ENCODE measurements at places on chromosomes 7 and 10.

- DNase-seq, result no peak
Observed at GRCh38 chr7:152137476-152138025, 112.1 kb downstream of the GALNT11 start.

GRCh38 chr7:16930946-16931345, 49.2 kb upstream of the AGR3 start:
- no peak for DNase-seq

- DNase-seq, result no peak
Observed at GRCh38 chr10:6218692-6219493, 16.2 kb downstream of the PFKFB3 start.

- no peak for DNase-seq
Observed at GRCh38 chr7:24718977-24719491, 38.2 kb downstream of the GSDME start.

GRCh38 chr10:93080350-93081046, 6.8 kb downstream of the CYP26A1 start:
- DNase-seq, result peak; percentile 48

DNA sequence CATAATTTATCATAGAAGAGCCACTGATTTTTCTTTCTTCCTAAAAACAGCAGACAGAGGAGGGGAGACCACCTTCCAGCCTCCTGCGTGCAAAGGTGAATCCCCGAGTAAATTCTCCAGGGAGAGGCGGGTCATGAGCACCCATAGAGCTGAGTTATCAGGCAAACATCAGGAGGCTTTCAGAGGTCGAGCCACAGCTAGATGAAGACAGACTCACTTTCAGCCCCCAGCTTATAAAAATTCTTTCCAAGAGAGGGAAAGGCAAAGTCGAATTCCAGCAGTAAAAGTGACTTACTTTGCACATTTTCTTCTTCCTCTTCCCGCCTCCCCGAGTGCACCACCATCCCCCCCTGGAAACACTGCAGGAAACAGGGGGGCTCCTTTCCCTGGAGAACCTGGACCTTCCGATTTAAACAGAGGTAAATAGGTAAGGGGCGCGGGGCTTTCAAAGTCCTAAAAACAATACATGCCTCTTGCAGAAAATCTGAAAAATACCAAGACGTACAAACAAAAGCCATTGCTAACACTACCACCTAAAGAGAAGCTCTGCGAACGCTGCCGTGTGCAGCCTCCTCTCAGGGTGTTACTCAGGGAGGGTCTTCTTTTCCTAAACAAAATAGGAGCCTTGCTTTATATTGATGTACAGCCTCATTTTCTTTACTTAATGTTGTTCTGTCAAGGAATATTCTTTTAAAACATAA, 163.8 kb downstream of the SVIL start:
- no peak for DNase-seq

DNA sequence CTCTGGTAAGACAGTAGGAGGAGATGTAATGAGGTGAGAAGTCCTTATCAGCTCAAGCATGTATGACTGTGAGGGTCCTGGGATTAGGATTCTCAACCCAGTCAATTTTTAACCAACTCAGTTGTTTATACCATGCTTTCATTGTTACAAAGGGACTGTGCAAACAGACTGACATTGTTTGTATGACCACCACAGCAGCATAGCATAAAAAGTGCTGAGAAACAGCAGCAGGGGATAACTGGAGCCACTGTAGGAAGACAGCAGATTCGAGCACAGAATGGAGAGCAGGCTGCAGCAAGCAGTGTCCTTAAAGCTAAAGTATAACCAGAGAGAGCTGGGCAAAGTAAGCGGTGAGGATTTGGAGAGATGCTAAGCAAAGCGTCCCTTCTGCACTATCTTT, 829.5 kb downstream of the REEP3 start:
- DNase-seq, result no peak

DNA sequence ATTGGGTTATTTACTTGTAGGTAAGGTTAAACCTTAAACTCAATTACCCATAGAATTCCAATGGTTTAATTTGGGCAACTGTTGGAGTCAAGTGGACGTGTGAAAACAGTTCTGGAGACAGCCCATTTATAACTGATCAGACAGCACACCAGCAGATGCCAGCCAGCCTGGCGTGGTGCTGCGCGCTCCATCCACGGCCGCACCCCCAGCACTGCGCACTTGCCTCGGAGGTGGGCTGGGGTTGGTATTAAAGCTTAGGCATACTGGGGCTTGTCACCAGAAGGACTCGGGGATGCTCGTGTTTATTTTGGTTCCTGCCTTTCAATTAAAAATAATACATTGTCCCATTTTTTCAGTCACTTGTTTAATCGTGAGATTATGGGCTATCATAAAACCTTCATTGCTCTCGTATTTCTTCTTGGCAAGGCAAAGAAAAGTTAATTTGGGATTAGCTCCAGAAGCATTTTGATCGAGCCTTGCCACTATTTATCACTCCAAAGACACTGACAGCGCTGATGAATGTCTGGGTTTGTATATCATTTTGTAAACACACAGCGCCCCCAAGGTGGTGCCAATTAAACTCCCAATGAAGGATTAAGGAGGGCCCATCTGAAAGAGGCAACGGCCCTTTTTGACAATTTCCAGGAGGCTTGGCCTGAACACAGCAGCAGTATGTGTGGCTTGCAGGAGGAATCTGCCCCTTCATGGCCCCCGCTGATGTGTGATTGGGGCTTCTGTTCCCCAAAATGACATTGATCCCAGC, 204.5 kb upstream of the CXCL12 start:
- no peak for DNase-seq

- no peak for DNase-seq
Observed at GRCh38 chr7:45679516-45679915, 105.3 kb downstream of the ADCY1 start.

- no peak for DNase-seq
Observed at GRCh38 chr10:47042199-47042473, 130.9 kb downstream of the PTPN20 start.

DNA sequence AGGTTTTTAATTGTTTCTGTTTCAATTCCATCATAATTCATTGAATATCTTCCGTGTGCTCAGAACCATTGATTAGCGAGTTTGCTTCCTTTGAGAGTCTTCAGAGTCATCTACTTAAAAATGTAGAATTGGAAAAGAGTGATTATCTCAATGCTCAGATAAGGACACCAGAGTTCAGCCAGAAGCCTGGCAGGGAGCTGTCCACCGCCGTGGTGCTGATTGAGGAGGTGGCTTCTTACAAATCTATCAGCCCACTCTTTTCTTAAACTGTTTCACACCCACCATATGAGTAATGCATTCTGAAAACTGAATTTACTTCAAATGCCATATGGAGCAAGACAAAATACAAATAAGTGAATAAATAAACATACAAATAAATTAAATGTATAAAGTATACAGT, 79.3 kb downstream of the INSYN2A start:
- no peak for DNase-seq

DNA sequence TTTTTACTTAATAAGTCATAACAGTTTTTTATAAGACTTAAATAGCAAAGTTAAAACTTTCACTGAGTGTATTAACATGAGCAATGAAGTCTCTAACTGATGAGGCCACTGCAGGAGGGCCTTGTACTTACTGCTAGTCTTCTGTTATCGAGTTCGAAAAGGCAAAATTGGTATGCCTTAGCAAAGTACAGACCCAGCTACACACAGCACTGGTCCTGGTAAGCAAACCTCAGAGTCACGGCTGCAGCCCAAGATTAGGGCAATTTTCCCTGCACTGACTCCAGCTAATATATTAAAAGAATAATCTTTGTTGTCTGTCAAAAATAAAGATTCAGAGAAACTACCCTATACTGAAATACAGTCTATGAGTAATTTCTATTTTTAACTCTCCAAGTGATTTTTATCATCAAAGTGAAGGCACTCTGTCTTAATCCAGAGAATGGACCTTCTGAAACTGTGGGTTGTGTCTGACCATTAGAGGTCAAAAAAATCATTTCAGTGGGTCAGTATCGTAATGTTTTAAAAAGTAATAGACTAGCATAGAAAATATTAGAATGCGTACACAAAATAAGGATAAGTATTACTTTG, 85.7 kb downstream of the HBP1 start:
- DNase-seq, result no peak

DNA sequence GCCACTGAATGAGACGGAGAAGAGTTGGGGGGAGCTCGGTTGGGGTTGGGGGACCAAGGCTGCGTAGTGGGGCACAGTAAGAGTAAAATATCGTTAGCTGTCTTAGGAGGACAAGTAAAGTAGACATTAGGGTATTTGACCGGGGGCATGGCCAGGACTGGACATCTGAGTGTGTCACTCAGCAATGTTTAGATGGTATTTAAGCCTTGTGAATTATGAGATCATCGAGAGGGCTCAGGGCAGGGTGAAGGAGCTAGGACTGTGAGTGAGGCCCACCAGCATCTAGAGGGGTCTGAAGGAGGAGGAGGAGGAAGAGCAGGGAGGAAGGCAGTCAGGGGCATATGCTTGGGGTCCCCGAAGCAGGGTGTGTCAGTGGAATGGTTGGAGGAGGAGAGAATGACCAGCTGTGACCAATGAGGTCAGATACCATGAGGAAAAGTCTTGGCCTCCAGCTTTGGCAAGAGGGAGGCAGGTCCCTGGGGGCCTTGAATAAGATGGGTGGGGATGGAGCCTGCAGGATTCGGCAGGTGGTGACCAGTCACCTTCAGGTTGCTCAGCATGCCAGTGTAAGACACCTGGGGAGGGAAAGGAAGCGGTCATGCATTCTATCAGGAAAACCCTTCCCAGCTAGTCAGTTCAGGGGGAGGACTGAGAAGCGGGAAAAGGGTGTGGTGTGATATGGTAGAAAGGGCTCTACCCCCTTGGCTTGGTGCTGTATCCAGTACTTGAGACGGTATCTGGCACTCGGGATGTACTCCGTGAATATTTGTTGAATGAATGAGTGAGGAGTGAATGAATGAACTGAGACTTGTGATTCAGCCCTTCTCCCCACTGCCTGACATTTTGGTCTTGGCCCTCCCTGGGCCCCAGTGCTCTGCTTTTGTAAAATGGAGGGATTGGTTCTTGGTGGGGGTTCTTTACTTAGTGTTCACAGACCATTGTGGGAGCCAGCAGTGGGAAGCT, 34.8 kb upstream of the SH2D4B start:
- no peak for DNase-seq

DNA sequence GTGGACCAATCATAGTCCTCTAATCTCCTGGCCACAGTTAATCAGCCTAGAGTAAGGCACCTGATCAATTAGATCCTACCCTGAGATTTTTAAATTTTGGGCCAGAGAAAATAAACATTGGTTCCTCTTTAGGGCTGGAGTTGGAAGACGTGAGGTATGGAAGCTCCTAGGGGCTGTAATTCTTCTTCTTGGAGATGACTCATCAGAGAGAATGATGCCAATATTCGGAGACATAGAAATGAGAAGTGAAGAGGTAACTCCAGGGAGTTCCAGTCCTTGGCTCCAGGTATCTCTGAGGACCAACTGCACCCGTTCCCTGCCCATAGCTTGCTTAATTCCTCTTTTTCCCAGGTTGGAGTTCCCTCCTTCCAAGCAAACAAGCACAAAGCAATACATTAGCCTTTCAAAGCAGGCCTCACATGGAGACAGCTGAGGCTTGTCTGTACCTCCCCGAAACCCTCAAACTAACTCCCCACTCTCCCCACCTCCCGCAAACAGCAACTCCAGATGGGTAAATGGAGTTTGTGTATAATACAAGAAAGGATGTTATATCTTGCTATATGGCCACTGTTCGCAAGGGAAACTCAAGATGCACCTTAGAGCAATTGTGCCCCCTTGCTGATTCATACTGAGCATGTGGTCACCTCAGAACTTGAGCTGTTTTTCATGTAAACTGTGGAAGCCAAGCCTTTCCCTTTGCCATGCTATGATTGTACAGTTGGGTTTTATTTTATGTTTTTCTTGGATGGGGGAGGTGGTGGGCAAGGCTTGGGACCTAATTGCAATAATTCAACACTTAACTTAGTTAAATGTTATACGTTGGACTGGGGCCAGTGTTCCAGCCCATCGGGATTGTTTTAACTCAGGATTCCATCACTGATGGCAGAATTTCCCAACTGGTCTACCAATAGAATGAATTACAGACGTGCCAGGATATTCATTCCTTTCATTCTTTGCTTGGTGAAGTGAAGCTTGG, 29.3 kb downstream of the PIK3AP1 start:
- no peak for DNase-seq
